ENCODE measurements at places on chromosomes 13 and 19. TPM values are rescaled to one million over a fixed set of nuclear protein-coding genes. Genes with fewer than 3 reads are reported as not detected.

- peaks cover 33% of the 10 kb centered on the region for H3K4me1 ChIP-seq
- no peaks in the 10 kb centered on the region for H3K27me3 ChIP-seq
- no peak for DNase-seq
- peak overlapping the region; percentile 98 for H3K27ac ChIP-seq
- no peak overlapping the region for H3K4me3 ChIP-seq
Measured at GRCh38 chr19:48616491-48617056, 1.7 kb upstream of the FAM83E start.

- H3K4me1 ChIP-seq: 0 out of 2 replicates have a peak, but pooled peaks cover 12% of the 10 kb centered on the region
- no peaks in the 10 kb centered on the region for H3K36me3 ChIP-seq
- H3K27ac ChIP-seq: no peak overlapping the region
- no peaks in the 10 kb centered on the region for H3K27me3 ChIP-seq
- no peak overlapping the region for H3K4me3 ChIP-seq
Measured at GRCh38 chr13:28636069-28636468, 22.9 kb upstream of the POMP start.

DNA sequence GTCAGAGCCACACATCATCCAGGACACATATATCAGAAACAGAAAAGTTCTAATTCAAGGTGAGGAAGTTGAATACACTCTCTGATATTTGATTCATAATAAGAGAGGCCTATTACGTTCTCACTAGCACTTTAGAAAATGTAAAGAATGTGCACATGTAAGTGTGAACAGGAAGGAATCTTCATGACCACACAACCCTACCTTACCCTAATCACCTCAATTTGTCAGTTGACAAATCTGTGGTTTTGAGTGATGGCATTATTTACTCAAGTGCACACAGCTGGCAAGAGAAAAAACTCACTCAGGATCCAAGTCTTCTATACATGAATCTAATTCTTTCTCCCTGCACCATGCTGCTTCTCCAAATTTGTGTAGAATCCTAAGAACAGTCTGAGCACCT lies 445.8 kb downstream of the SUCLA2 start:
- H3K36me3 ChIP-seq: no peaks in the 10 kb centered on the region
- H3K4me3 ChIP-seq: no peak overlapping the region
- H3K27ac ChIP-seq: no peak overlapping the region
- H3K4me1 ChIP-seq: no peaks in the 10 kb centered on the region
- no peaks in the 10 kb centered on the region for H3K27me3 ChIP-seq

GRCh38 chr13:110696776-110697175 lies 9.1 kb downstream of the CARS2 start:
- no peaks in the 10 kb centered on the region for H3K4me1 ChIP-seq
- H3K27me3 ChIP-seq: no peaks in the 10 kb centered on the region
- H3K4me3 ChIP-seq: no peak overlapping the region
- peaks cover 3% of the 10 kb centered on the region for H3K36me3 ChIP-seq
- DNase-seq: no peak

- no peaks in the 10 kb centered on the region for H3K4me1 ChIP-seq
- no peak overlapping the region for H3K4me3 ChIP-seq
- no peaks in the 10 kb centered on the region for H3K27me3 ChIP-seq
Measured at GRCh38 chr13:114203536-114203935, 24.5 kb downstream of the CFAP97D2 start.

GRCh38 chr19:49514151-49514550 lies 1.7 kb downstream of the FCGRT start:
- DNase-seq: no peak
- no peaks in the 10 kb centered on the region for H3K27me3 ChIP-seq
- H3K36me3 ChIP-seq: 0 out of 2 replicates have a peak, but pooled peaks cover 4% of the 10 kb centered on the region
- peak overlapping the region; percentile 80 for H3K27ac ChIP-seq

- H3K27ac ChIP-seq: no peak overlapping the region
- peaks cover 4% of the 10 kb centered on the region for H3K36me3 ChIP-seq
- H3K27me3 ChIP-seq: no peaks in the 10 kb centered on the region
Measured at GRCh38 chr19:24046550-24046949, 40.4 kb upstream of the ZNF254 start.

GRCh38 chr19:58551577-58552471 lies 3.1 kb downstream of the CHMP2A start:
- peaks cover 10% of the 10 kb centered on the region for H3K4me1 ChIP-seq
- peaks cover 20% of the 10 kb centered on the region for H3K36me3 ChIP-seq
- no peak overlapping the region for H3K27ac ChIP-seq
- no peaks in the 10 kb centered on the region for H3K27me3 ChIP-seq

The SHISA7 gene
- total RNA-seq: not detected

DNA sequence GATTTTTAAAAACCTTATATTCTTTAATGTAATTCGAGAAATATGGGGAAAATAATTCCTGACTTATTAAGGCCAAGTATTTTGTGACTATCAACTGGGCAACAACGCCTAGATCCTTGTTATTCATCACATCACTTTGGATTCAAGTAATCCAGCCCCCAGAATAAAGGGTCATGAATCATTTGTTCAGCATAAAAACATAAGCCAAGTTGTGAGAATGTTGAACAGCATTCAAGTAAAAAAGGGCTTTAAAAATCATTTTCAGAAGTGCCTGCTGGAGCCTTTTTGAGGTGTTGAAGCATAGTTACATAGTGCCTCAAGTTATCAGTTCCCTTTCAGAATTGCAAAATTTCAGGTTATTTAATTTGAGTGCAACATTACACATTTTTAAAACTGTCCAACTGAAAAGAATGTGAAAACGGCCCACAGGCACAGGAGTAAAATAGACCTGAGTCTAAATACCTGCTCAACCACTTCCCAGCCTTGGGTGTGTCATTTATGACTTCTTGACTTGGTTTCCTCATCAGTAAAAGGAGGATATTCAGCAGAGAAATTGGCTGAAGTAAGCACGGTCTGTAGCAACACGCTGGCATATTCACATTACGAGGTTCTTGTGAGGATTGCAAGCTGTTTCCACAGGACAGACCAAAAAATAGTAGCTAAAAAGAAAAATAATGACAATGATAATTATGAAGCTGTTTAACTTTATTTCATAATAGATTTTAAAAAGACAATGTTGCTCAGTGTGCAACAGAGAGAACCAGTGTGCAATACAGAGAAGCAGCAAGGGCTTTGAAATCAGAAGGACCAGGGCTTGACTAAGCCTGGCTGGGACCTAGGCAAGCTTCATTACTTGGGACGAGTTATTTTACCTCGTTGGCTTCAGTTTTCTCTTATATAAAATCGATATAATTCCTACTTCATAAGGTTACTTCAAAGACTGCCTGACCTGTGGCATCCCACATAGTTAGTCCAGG lies 56.6 kb downstream of the MBNL2 start:
- peaks cover 55% of the 10 kb centered on the region for H3K4me1 ChIP-seq
- H3K27ac ChIP-seq: no peak overlapping the region
- H3K4me3 ChIP-seq: no peak overlapping the region

GRCh38 chr13:102693250-102693649 lies 1.6 kb downstream of the METTL21C start:
- no peak overlapping the region for H3K4me3 ChIP-seq
- no peak for DNase-seq
- H3K36me3 ChIP-seq: no peaks in the 10 kb centered on the region
- H3K27me3 ChIP-seq: no peaks in the 10 kb centered on the region
- no peak overlapping the region for H3K27ac ChIP-seq
- H3K4me1 ChIP-seq: peaks cover 7% of the 10 kb centered on the region

GRCh38 chr19:38949580-38950367 lies 19.0 kb downstream of the MRPS12 start:
- H3K4me3 ChIP-seq: no peak overlapping the region
- H3K27me3 ChIP-seq: no peaks in the 10 kb centered on the region
- DNase-seq: peak; percentile 37

The OSCAR gene
- total RNA-seq: 0.23 TPM

DNA sequence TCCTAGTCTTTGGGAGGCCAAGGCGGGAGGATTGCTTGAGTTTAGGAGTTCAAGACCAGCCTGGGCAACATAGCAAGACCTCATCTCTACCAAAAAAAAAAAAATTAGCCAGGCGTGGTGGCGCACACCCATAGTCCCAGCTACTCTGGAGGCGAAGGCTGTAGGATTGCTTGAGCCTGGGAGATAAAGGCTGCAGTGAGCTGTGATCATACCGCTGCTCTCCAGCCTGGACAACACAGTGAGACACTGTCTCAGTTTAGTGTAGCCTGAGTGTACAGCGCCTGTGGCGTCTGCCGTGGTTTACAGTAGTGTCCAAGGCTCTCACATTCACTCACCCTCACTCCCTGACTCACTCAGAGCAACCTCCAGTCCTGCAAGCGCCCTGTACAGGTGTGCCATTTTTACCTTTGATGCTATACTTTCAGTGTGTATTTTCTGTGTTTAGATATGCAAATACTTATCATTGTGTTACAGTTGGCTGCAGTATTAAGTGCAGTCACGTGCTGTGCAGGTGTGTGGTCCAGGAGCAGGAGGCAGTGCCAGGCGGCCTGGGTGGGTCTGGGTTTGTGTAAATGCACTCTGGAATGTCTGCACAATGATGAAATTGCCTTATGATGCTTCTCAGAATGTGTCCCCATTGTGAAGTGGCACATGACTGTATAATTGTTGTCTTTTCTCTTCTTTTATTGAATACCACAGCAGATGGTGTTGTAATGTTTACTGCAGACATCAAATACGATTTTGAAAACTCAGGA lies 36.1 kb upstream of the DCUN1D2 start:
- H3K27ac ChIP-seq: peak overlapping the region; percentile 6
- peaks cover 2% of the 10 kb centered on the region for H3K36me3 ChIP-seq
- H3K4me3 ChIP-seq: no peak overlapping the region
- H3K4me1 ChIP-seq: peaks cover 9% of the 10 kb centered on the region
- DNase-seq: no peak
- no peaks in the 10 kb centered on the region for H3K27me3 ChIP-seq

DNA sequence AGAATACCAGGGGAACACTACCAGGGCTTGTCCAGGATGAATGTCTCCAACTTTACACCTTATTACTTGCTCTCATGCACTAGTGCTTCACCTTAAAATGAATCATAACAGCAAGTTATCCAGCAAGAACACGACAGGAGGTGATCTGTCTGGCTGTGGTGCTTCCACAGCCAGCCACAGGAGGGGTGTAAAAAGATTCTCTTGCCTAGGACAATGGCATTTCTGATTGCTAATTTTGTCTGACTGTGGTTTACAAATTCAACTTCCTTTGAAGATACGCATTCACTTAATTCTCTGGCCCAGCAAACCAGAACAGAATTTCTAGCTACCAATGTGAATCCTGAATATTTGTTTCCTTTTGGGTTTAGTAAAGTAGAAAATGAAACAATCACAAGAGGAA lies 23.1 kb upstream of the COG3 start:
- no peaks in the 10 kb centered on the region for H3K27me3 ChIP-seq
- H3K36me3 ChIP-seq: no peaks in the 10 kb centered on the region
- no peak overlapping the region for H3K27ac ChIP-seq
- no peak for DNase-seq
- no peak overlapping the region for H3K4me3 ChIP-seq

DNA sequence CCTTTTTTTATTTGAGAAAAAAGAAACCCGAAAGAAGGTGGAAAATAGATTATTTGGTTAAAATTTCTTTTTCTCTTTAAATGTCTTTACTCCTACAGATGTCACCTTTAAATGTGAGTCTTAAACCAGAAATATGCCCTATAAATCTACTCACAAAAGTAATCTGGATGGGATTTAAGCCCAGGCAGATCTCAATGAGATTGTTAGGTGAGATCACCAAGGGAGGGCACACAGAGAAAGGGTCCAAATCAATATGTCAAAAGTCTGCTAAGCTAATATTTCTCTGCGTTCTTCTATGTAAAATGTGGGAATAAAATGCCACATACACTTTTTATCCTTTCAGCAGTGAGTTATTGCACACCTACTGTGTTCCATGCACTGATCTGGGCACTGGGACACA lies 32.9 kb downstream of the WASF3 start:
- H3K36me3 ChIP-seq: no peaks in the 10 kb centered on the region
- no peaks in the 10 kb centered on the region for H3K27me3 ChIP-seq
- H3K4me3 ChIP-seq: no peak overlapping the region

The LPAR6 gene
- total RNA-seq: not detected

GRCh38 chr19:16868423-16869130 lies 20.2 kb upstream of the F2RL3 start:
- H3K4me1 ChIP-seq: no peaks in the 10 kb centered on the region
- DNase-seq: no peak
- H3K27me3 ChIP-seq: no peaks in the 10 kb centered on the region
- H3K36me3 ChIP-seq: peaks cover 2% of the 10 kb centered on the region
- no peak overlapping the region for H3K27ac ChIP-seq

DNA sequence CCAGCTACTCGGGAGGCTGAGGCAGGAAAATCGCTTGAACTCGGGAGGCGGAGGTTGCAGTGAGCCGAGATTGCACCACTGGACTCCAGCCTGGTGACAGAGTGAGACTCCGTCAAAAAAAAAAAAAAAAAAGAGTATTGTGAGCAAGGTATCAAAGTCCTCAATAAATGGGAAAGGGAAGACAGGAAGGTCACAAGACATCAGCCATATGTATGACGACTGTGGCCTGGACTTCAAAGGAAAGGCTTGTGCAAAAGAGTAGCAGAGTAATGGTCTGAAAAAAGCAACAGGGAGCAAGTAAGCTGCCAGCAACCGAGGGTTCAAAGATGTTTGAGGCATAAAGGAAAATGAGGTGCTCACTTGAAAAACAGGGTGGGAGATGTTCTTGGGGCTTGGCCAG lies 116.0 kb upstream of the WASF3 start:
- no peaks in the 10 kb centered on the region for H3K27me3 ChIP-seq
- no peaks in the 10 kb centered on the region for H3K4me1 ChIP-seq
- DNase-seq: no peak
- no peak overlapping the region for H3K27ac ChIP-seq

DNA sequence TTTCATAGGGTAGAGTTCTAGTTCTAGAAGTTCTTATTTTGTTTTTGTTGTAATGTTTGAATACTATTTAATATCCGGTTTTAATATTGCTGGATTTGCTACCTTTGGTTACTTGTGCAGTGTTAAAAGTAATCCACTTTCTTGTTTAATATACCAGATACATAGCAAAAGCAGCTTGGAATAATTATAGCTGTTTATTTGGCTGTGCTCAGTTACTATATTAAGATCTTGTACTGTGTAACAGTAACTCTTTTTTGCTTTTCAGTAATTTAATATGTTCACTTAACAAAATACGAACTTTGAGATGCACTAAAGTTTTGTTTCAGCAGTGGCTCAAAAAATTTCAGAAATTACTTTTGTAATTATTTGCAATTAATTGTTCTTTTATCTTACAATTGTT lies 50.9 kb downstream of the AKAP11 start:
- no peaks in the 10 kb centered on the region for H3K4me1 ChIP-seq
- no peaks in the 10 kb centered on the region for H3K27me3 ChIP-seq
- no peak overlapping the region for H3K4me3 ChIP-seq
- H3K36me3 ChIP-seq: no peaks in the 10 kb centered on the region

- no peaks in the 10 kb centered on the region for H3K36me3 ChIP-seq
- no peak for DNase-seq
- peaks cover 16% of the 10 kb centered on the region for H3K4me1 ChIP-seq
- no peaks in the 10 kb centered on the region for H3K27me3 ChIP-seq
Measured at GRCh38 chr13:42113478-42113877, 65.0 kb downstream of the DGKH start.

DNA sequence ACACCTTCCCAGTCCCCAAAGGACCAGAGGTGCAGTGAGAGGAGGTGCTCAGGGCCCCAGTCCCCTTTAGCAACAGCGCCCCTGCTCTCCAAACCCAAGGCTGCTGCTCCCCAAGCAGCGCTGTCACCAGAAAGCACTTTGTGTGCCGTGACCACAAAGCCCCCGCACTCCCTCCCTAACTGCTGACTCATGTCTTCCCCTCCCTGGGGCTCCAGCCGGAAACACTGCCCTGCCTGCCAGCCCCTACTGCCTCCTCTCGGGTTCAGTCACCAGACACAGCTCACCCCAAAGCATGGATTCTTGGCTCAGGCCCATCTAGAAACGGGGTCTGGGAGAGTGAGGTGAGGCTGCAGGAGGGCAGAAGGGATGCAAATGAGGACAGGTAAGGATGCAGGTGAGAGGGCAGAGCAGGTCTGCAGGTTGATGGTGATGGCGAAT lies 4.9 kb upstream of the TNFSF14 start:
- no peak overlapping the region for H3K4me3 ChIP-seq
- H3K27ac ChIP-seq: no peak overlapping the region
- no peaks in the 10 kb centered on the region for H3K27me3 ChIP-seq
- no peaks in the 10 kb centered on the region for H3K36me3 ChIP-seq

Measured in Caco-2 (cell line).